ENCODE measurements at places on chromosomes 1 and 21.

DNA sequence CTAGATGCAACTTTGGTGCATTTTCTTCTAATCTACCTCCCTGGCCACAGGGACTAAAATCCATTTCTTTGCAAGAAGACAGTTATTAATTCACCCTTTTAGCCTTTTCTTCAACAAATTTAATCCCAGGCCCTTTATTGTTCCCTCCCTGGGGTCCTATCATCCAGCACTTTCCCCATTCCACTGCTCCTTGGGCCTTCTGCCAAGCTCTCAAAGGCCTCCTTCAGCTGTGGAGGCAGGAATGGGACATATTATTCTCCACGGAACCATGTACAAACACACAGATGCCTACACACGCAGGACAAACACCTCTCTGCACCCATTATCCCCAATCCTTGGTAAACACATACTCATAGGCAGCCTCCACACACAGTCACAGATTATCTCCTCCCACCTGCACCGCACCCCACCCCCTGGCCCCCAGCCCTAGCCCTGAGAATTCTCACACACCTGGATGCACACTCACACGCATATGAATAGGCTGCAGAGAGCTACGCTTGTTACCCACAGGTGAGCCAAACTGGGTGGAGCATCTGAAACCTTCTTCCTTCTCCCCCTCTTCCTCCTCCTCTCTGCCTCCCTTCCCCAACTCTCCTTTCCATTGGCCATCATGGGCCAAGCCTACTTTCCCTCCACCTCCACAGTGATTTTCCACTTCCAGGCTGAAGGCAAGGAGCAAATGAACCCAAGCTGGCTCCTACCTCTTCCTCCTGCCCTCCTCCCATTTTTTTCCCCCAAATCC is 11.7 kb downstream of the TAGLN2 start:
- no peak for DNase-seq

GRCh38 chr21:38013741-38014140 is 97.5 kb upstream of the KCNJ6 start:
- DNase-seq = no peak

- DNase-seq = peak; percentile 46
These were observed 262.1 kb upstream of the SGIP1 start for GRCh38 chr1:66271904-66272254.

DNA sequence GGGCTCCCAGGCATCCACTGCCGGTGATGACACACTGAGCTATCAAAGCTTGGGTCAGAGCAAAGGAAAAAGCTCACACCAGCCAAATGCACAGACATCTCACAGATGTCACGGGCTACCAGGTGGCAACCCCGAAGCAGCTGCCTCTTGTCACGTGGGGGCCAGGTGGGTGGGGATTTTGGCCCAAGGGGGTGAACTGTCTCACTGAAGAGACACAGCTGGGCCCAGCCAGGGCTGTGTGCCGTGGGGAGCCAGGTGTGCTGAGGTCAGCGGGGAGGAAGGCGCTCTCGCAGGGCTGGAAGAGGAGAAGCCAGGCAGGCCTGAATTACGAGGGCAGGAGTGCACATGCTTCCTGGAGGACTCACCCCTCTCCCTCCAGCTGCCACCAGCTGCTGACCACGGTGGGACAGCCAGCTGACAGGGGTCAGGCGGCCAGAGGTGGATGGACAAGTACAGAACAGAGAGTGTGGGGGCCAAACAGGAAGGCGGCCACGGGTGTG is 32.4 kb downstream of the KCNN3 start:
- DNase-seq = no peak

GRCh38 chr21:25506887-25507286 is 100.4 kb downstream of the MRPL39 start:
- no peak for DNase-seq

DNA sequence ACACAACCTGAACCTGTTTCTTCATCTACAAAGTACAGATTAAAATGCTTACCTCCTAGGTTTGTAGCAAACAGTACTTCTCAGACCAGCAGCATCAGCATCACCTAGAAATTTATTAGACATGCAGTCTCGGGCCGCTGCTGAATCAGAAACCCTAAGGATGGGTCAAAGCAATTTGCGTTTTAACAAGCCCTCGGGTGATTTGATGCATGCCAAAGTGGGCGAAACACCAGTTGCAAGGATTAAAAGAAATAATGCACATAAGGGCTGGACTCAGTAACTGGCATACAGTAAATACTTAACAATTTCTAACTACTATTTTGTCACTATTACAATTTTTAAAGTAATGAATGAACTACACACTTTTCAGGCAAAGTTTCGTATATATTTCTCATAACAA is 47.5 kb downstream of the SH3GLB1 start:
- DNase-seq = no peak

GRCh38 chr1:205714190-205714905 is 34.0 kb upstream of the SLC45A3 start:
- DNase-seq = no peak

GRCh38 chr1:210124736-210125135 is 107.9 kb upstream of the SERTAD4 start:
- DNase-seq = no peak

- no peak for DNase-seq
These were observed 820 bp upstream of the TTF2 start for GRCh38 chr1:117059334-117059677.

GRCh38 chr1:107762751-107763390 is 202.1 kb downstream of the VAV3 start:
- no peak for DNase-seq

GRCh38 chr1:224183591-224184312 is 712 bp downstream of the DEGS1 start:
- peak; percentile 74 for DNase-seq

DNA sequence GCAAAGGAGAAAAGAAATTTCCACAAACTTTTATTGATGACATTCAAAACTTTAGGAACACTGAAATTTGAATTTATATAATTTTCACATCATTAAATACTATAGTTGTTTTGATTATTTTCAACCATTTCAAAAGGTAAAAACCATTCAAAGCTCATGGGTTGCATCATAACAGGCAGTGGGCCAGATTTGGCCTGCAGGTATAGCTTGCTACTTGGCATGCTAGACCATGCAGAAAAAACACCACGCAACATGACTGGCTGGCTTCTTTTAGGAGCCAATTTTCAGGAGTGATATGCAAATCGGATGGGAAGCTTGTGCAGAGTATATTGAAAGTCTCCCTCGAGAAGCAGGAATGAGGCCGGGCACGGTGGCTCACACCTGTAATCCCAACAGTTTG is 144.8 kb downstream of the GLUL start:
- DNase-seq = no peak

- no peak for DNase-seq
These were observed 18.0 kb downstream of the PTPRU start for GRCh38 chr1:29254346-29254745.

DNA sequence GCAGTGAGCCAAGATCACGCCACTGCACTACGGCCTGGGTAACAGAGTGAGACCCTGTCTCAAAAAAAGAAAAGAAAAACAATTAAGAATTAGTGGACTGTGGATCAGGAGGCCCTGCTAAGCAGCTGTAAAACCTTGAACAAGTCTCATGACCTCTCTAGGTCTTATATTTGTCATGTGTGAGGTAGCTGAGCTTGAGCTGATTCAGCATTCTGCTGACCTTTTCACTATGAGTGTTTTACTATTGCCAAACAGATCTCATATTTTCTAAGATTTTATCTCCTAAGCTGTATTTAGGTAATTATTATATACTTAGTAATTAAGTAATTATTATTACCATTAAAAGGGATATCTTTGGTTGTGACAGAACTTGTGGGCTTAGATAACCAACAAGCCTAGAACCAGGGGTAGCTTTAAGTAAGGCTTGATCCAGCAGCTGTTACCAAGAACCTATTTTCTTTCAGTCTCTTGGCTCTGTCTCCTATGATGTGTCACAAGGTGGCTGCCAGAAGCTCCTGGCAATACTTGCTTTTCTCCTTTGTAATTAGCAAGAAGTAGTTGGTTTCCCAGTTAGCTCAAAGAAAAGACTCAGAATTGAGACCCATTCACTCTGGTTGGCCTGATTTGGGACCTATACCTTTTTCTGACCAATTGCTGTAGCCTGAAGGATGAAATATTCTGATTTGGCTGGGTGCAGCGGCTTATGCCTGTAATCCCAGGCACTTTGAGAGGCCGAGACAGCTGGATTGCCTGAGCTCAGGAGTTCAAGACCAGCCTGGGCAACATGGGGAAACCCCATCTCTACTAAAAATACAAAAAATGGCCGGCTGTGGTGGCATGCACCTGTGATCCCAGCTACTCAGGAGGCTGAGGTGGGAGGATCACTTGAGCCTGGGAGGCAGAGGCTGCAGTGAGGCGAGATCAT is 8.5 kb upstream of the ZC3H12A start:
- no peak for DNase-seq

DNA sequence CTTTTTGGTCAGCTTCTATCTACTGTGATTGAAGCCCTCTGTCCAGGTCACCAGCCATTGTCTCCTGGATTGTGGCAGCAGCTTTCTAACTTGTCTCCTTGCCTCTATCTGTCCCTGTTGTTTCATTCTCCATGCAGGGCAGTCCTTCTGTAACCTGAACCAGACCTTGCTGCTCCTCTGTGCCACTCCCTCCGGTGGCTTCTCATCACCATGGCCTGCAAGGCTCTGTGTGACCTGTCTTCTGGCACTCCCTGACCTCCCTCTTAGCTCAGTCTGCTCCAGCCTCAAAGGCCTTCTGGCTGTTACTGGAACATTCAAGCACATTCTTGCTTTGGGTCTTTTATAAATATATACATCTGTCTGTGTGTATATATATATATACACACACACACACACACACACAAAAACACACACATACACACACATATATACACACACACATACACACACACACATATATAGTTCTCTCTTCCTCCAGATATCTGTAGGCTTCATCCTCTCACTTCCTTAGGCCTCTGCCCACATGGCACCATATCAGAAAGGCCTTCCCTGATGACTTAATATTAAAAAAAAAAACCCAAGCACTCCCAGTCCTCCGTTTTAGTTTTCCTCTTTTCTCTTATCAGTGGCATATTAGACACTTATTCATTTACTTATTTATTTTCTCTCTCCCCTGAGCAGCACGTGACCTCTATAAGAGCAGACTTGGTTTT is 21.2 kb upstream of the JUN start:
- DNase-seq = no peak

Measured in substantia nigra (tissue), 51 donors.